Foreskin keratinocyte (primary cell): ENCODE measurements at places on chromosomes 13 and 19. TPM values are rescaled to one million over a fixed set of nuclear protein-coding genes. Genes with fewer than 3 reads are reported as not detected.

The ADGRE2 gene
- total RNA-seq = 0.63 and 1.4 TPM in 2 replicates

The MEIS3 gene
- 2.2 and 3.5 TPM in 2 replicates for total RNA-seq

The CHST8 gene
- 0.04 TPM in 1 of 2 replicates, not detected in the other for total RNA-seq

DNA sequence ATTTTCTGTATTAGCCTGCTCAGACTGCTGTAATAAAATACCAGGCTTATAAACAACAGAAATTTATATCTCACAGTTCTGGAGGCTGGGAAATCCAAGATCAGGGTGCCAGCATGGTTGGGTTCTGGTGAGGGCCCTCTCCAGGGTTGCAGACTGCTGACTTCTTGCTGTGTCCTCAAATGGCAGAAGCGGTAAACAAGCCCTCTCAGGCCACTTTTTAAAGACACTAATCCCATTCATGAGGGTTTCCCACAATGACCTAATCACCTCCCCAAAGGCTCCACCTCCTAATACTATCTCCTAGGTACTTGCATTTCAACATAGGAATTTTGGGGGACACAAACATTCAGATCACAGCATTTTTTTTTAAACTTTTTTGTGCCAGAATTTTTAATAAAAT lies 159.3 kb downstream of the PDS5B start:
- DNase-seq = no peak

The GFY gene
- not detected in 2 replicates for total RNA-seq
